Immature natural killer cell (primary cell): ENCODE measurements at places on chromosomes 12 and 14. TPM values are rescaled to one million over a fixed set of nuclear protein-coding genes. Genes with fewer than 3 reads are reported as not detected.

RNASE3 gene
- polyA plus RNA-seq: not detected

CLEC14A gene
- not detected for polyA plus RNA-seq

DNA sequence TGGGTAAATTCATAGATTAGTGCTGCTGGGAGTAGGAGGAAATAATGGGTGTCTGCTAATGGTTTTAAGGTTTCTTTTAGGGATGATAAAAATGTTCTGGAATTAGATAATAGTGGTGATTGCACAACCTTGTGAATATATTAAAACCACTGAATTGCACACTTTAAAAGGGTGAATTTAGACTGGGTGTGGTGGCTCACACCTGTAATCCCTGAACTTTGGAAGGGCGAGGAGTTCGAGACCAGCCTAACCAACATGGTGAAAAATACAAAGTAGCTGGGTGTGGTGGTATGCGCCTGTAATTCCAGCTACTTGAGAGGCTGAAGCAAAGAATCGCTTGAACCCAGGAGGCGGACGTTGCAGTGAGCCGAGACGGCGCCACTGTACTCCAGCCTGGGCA is 1.3 kb downstream of the RAD52 start:
- H3K4me1 ChIP-seq: peaks cover 32% of the 10 kb centered on the region
- H3K27ac ChIP-seq: peak overlapping the region; percentile 11
- peak overlapping the region; percentile 98 for H3K4me3 ChIP-seq
- peaks cover 15% of the 10 kb centered on the region for H3K27me3 ChIP-seq
- H3K36me3 ChIP-seq: no peaks in the 10 kb centered on the region
- no peak for DNase-seq

DNA sequence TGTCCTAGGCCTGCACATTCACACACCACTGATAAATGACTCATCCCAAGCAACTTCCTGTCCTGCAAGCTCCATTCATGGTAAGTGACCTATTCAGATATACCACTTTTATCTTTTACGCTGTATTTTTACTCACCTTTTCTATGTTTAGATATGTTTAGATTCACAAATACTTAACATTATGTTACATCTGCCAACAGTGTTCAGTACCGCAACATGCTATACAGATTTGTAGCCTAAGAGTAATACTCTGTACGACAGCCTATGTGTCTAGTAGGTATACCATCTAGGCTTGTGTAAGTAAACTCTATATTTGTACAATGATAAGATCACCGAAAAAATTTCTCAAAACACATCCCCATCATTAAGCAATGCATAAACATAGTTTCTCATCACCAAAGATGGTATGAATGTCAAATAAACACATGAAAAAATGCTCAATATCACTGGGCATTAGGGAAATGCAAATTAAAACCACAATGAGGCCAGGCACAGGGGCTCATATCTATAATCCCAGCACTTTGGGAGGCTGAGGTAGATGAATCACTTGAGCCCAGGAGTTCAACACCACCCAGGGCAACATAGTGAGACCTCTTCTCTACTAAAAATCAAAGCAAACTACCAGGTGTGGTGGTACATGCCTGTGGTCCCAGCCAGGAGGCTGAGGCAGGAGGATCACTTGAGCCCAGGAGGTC is 20.7 kb downstream of the ATXN2 start:
- peak overlapping the region; percentile 4 for H3K27ac ChIP-seq
- H3K36me3 ChIP-seq: no peaks in the 10 kb centered on the region
- no peaks in the 10 kb centered on the region for H3K27me3 ChIP-seq

DNA sequence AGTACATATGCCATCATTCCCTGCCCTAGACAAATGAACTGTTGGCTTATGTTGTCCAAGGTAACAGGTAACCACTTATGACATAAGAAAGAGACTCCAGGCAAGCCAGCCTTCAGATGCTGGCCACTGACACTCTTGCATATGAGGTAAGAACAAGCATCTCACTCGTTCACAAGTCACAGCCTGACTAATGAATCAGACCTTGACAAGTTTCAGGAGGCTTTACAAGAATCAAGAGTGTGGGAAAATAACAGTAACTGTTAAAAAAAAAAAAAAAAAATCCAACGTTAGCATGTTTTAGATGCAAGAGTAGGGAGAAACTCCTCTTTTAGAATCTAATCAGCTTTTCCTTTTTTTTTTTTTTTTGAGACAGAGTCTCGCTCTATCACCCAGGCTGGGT is 40.7 kb downstream of the ZFYVE1 start:
- peaks cover 3% of the 10 kb centered on the region for H3K4me1 ChIP-seq
- H3K27me3 ChIP-seq: no peaks in the 10 kb centered on the region
- H3K4me3 ChIP-seq: no peak overlapping the region
